Activated CD8-positive, alpha-beta memory T cell treated with anti-CD3 and anti-CD28 coated beads, Interleukin-2, amount 10 ng/mL, durations not matched to agents 7 days and 5 days (primary cell): ENCODE measurements at places on chromosomes 12 and 14.

DNA sequence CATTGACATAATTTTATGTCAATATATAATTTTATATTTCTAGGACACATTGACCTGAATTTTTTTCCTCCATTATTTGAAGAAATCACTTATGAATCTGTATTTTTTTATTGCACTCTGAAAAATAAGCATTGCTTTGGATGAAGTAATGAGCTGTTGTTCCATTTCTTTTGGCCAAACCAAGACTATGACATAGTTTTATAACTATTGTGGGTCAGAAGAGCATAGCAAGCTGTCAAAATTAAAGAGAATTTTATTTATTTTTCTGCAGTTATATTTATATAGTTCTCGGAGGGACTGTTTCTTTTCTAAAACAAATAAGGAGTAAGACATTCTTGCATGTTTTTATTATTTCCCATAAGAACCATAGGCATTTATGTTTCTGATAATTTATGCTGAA is 8.5 kb downstream of the C12orf75 start:
- H3K4me1 ChIP-seq: peaks cover 49% of the 10 kb centered on the region
- H3K27me3 ChIP-seq: no peaks in the 10 kb centered on the region
- DNase-seq: no peak
- H3K27ac ChIP-seq: no peak overlapping the region

DNA sequence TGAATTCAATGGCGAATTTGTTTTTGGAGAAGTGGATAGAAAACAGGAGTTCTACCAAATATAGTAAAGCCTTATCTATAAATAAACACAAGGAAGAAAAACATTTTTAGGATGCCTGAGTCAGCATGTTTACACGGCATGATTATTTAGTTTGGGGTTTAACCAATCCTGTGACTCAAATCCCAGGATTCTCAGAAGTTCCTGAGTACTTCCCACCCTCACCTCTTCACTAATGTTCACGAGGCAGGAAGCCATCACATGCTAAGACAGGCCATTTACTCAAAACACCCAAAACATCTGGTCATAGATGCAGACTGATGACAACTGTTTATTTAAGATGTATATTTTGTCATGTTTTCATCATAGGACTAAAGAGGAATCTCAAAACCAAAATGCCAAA is 3.4 kb upstream of the GLRX5 start:
- peaks cover 64% of the 10 kb centered on the region for H3K4me1 ChIP-seq
- H3K27ac ChIP-seq: peak overlapping the region; percentile 67
- H3K4me3 ChIP-seq: peak overlapping the region; percentile 31
- peak; percentile 39 for DNase-seq
- H3K36me3 ChIP-seq: peaks cover 16% of the 10 kb centered on the region

DNA sequence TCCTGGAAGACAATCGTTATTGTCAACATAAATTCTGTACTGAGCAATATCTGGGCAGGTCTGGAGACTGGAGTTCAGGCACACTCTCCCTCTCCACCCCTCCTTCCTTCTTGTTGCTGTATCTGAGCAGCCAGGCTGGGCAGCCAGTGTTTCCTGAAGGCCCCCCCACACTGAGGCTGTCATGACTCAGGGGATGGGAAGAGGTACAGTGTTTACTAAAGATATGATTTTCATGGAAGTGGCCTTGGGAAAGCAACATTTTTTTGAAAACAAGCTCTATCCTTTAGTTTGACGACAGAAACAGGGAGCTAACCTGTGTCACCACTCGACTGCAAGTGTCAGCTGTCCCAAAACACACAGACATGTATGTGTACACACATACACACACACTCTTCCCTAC is 1485.4 kb upstream of the TMEM132C start:
- H3K36me3 ChIP-seq: no peaks in the 10 kb centered on the region
- no peak overlapping the region for H3K27ac ChIP-seq

DNA sequence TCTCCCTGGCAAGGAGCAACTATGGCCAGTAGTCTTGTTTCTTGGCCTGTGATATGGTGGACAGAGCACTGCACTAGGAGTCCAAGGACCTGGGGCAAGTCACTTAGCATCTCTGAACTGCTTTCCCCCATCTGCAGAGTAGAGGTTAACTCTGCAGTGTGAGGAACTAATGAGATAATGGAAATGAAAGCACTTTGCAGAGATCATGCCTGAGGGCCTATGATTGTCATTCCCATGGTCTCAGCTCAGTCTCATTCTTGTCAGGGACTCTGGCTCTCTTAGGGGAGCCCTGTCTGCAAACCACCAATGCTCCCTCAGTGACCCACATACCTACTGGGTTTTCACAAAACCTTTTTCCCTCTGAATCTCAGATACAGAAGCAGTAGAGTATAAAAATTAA is 6.5 kb upstream of the PNMA1 start:
- DNase-seq: no peak
- peaks cover 57% of the 10 kb centered on the region for H3K36me3 ChIP-seq
- no peak overlapping the region for H3K4me3 ChIP-seq

- H3K4me1 ChIP-seq: no peaks in the 10 kb centered on the region
- no peak overlapping the region for H3K27ac ChIP-seq
- peaks cover 2% of the 10 kb centered on the region for H3K36me3 ChIP-seq
- H3K4me3 ChIP-seq: no peak overlapping the region
- H3K27me3 ChIP-seq: no peaks in the 10 kb centered on the region
- no peak for DNase-seq
Observed at GRCh38 chr12:100024974-100025555, 40.3 kb upstream of the ANKS1B start.

- no peaks in the 10 kb centered on the region for H3K4me1 ChIP-seq
- no peak for DNase-seq
- H3K36me3 ChIP-seq: no peaks in the 10 kb centered on the region
- H3K4me3 ChIP-seq: no peak overlapping the region
- H3K27me3 ChIP-seq: no peaks in the 10 kb centered on the region
Observed at GRCh38 chr12:84641940-84642545, 270.6 kb downstream of the SLC6A15 start.

DNA sequence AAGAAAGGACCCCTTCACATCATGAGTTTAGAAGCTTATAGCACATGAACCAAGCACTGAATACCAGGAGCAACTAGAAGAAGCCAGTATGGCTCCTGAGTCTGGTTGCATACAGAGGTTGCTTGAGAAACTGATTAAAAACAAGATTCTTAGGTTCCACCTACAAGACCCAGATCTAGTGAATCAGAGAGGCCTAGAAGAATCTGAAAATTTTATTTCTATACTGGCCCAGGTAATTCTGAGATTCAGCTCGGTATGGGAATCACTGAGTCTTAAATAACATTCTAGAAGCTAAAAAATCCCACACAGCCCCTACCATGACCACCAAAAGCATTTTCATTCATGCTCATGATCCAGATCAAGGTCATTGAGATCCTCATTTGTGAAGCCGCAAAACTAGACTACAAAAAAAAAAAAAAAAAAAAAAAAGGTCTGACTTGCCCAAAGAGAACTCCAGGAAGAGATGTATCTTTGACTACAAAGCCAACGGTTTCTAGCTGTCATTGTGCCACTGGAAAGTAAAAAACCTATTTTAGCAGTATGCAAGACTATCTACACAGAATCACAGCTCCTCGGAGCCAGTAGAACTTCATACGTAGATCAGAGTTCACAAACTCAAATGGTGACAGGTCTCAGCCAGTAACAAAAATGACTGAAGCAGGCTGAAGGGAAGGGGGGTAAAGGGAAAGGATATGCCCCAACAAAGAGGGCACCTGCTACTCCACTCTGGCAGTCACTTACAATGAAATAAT is 168.4 kb upstream of the EGLN3 start:
- H3K4me3 ChIP-seq: no peak overlapping the region
- H3K36me3 ChIP-seq: no peaks in the 10 kb centered on the region
- DNase-seq: no peak

GRCh38 chr12:6845395-6845794 is 4.7 kb downstream of the GNB3 start:
- no peaks in the 10 kb centered on the region for H3K27me3 ChIP-seq
- peaks cover 21% of the 10 kb centered on the region for H3K4me1 ChIP-seq
- H3K4me3 ChIP-seq: no peak overlapping the region
- no peak for DNase-seq
- no peak overlapping the region for H3K27ac ChIP-seq
- H3K36me3 ChIP-seq: peaks cover 29% of the 10 kb centered on the region

DNA sequence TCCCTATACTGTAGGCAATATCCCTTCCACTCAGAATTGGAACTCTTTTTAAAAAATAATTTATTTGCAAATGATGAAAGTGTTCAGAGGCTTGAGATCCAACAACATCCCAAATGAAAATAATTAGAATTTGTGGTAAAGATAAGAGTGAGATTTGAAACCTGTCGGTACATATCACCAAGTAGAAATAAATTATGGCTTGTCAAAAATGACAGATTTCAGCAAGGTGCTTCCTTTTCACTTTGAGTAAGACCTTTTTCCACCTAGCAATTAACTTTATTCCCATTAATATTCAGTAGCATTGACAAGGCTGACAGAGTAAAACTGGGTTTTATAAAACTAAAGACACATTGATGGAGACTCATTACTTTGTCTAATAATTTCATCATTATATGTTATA is 107.7 kb upstream of the PRKD1 start:
- H3K27ac ChIP-seq: no peak overlapping the region
- no peak overlapping the region for H3K4me3 ChIP-seq
- H3K36me3 ChIP-seq: no peaks in the 10 kb centered on the region

- no peaks in the 10 kb centered on the region for H3K36me3 ChIP-seq
- no peak overlapping the region for H3K4me3 ChIP-seq
- peaks cover 29% of the 10 kb centered on the region for H3K27me3 ChIP-seq
- peaks cover 5% of the 10 kb centered on the region for H3K4me1 ChIP-seq
Observed at GRCh38 chr14:94136575-94137331, 7.3 kb upstream of the IFI27L2 start.

- H3K27ac ChIP-seq: no peak overlapping the region
- no peaks in the 10 kb centered on the region for H3K4me1 ChIP-seq
- H3K4me3 ChIP-seq: no peak overlapping the region
- H3K27me3 ChIP-seq: peaks cover 64% of the 10 kb centered on the region
Observed at GRCh38 chr12:12138203-12139154, 67.7 kb downstream of the BCL2L14 start.

DNA sequence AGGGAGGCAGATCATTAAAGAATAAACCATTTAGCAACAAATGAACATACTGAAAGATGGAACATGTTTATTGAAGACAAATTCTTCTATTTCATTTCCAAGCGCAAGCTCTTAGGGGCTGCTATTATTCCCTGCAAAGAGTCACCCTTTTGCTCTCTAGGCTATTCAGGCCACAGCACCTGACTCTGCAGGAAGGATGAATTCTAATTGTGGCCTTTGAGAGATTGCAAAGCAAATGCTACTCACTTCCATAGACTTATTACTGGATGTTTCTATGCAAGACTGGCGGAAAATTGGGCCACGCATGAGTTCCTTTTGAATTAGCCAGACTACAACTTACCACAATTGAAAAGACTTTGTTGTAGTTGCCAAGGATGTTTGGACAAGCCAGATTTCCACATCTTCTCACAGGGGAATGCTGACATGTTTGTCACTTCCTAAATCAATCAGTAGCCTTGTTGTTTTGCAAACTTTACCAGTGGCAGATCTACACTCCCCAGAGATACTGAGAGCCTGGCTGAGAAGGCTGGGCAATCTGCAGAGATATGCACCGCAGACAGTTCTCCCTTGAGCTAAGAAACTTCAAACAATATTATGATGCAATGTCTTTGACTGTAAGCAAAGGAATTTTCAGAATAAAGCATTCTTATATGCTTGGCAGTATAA is 334.3 kb upstream of the SYT1 start:
- no peaks in the 10 kb centered on the region for H3K36me3 ChIP-seq
- no peaks in the 10 kb centered on the region for H3K4me1 ChIP-seq
- no peaks in the 10 kb centered on the region for H3K27me3 ChIP-seq
- no peak for DNase-seq
- H3K27ac ChIP-seq: no peak overlapping the region

DNA sequence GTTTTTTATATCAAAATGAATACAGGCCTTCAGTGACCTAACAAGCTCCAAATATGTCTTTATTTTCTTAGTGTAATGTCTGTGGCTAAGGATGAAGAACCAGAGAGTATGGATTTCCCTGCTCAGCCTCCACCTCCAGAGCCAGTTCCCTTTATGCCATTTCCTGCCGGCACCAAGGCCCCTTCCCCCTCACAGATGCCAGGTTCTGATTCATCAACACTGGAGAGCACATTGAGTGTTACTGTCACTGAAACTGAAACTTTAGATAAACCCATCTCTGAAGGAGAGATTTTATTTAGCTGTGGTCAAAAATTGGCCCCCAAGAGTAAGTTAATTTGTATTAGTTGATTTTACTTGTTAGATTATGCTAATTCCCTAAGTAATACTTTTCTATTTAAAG is 61.0 kb downstream of the KIAA0586 start:
- H3K4me1 ChIP-seq: peaks cover 12% of the 10 kb centered on the region
- H3K27me3 ChIP-seq: no peaks in the 10 kb centered on the region
- H3K27ac ChIP-seq: peak overlapping the region; percentile 58
- H3K4me3 ChIP-seq: no peak overlapping the region

- H3K36me3 ChIP-seq: no peaks in the 10 kb centered on the region
- no peaks in the 10 kb centered on the region for H3K4me1 ChIP-seq
- no peaks in the 10 kb centered on the region for H3K27me3 ChIP-seq
- no peak overlapping the region for H3K4me3 ChIP-seq
- no peak overlapping the region for H3K27ac ChIP-seq
Observed at GRCh38 chr12:86170051-86170450, 86.1 kb downstream of the MGAT4C start.

GRCh38 chr14:68389943-68390342 is 402.9 kb downstream of the ZFP36L1 start:
- H3K4me3 ChIP-seq: no peak overlapping the region
- no peaks in the 10 kb centered on the region for H3K36me3 ChIP-seq
- no peaks in the 10 kb centered on the region for H3K27me3 ChIP-seq
- H3K27ac ChIP-seq: no peak overlapping the region
- H3K4me1 ChIP-seq: no peaks in the 10 kb centered on the region
- DNase-seq: no peak

DNA sequence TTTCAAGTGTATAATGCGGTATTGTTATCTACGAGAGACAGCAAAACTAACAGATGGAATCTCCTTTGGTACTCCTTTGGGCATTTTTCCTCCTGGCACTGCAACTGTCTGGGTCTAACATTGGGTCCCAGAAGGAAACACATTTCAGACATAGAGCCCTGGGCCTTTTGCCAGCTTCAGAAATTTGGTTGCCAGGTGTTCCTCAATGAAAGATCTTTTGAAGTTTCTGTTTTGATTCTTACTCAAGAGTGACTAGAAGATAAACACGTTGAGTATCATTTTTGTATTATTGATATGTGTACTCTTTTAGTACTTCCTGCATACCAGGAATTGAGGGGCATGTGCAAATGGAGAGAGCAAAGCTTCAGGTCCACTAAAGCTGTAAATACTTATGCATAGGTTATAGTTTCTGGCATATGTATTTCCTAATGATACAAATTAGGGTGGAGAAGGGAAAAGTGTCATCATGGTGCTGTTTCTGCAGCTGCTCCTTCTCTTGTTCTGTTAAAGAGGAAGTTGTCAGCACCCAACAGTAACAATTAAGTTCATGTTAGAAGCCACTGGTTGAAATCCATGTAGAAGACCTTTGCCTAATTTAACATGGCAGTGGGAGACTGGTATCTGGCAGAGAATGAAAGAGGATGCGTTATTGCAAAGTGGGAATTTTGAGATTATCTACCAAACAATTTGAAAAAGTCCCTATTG is 53.5 kb downstream of the SLC38A6 start:
- no peaks in the 10 kb centered on the region for H3K27me3 ChIP-seq
- peak overlapping the region; percentile 76 for H3K27ac ChIP-seq
- peaks cover 12% of the 10 kb centered on the region for H3K4me1 ChIP-seq
- peaks cover 8% of the 10 kb centered on the region for H3K36me3 ChIP-seq
